ENCODE measurements at places on chromosomes 1 and 21.
A peak's percentile ranks its signal among the peaks of the same experiment; 100 is the strongest.

DNA sequence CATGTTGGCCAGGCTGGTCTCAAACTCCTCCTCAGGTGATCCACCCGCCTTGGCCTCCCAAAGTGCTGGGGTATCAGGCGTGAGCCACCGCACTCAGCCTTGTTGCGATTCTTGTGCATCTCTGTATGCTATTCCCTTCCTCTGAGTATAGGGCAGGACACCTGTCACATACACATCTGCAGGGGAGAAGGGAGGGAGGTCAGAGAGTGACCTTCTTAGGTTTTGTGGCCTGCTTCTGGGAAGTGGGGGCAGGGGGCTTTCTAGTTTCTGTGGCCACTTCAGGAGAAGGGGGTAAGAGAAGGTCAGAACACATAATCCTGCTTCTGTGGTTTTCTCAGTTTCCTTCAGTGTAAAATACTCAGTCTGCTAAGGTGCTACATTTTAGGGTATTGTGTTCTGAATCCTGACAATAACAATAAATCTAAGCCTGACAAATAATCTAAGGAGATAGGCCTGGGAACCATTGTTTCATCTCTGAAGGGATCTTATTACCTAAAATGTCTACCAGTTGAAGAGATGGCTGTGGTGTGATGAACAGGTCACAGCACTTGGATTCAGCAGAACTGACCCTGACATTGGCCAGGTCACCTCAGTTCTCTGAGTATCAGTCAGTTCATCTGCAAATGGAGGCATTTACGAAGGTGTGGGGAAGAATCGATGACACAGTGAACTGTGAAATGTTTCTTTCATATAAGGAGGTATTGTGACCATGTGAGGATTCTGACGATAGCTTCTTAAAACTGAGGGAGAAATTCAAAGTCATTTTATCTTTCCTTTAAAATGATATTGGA, 212.6 kb upstream of the L1TD1 start:
- no peak for DNase-seq

GRCh38 chr1:24762133-24762676, 17.0 kb downstream of the CLIC4 start:
- no peak for DNase-seq

DNA sequence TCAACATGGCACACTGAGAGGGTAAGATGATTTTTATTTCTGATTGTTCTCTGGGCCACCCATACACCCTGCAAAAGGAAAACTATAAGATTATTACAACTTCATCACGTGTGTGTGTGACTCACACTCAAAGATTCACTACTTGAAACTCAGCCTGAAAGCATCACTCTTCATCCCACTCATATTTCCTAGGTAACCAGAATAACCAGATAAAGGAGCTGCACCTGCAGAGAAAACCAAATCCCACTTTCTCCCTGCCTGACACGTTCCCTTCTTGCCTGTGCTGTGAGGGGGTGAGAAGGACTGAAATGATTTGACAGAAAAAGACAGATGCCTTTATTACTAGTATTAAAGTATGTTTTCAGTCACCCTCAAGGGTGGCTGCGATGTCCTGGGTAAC, 131.6 kb downstream of the TGFBR3 start:
- no peak for DNase-seq

- DNase-seq: no peak
These were observed 78.7 kb upstream of the COG2 start for GRCh38 chr1:230563591-230563990.

GRCh38 chr1:212482006-212482636, 49.4 kb downstream of the NENF start:
- no peak for DNase-seq

DNA sequence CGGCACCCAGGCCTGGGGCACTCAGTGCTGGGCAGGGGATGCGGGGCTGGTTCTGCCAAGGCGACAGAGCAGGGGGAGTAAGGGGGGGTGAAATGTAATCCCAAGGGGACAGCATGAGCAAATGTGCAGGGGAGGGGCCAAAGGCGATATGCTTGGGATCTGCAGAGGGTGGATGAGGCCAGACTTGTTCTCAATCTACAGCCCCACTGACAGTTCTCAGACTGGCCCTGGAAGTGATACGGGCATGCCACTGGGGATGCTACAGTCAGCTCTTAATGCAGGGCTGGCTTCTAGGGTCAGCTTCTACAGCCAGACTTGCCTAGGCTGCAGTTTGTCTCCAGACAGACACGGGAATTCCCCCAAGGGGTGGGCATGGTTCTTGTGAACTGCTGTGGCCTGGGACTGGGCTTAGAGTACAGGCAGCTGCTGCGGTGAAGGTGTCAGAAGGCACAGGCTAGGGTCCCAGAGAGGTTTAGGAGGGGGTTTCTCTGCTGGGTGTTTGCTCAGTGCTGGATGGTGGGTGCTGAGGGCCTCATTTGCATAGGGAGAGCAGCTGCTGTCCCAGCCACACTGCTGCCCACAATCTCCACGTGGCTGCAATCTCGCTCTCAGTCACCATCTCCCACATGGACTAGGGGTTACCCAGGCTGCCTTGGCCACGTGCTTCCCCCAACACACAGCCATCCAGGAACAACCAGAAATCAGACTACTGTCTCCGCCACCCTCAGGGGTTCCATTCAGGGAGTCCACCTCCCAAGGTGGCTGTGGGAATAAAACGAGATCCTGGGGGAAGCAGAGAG, 190.1 kb downstream of the HIVEP3 start:
- DNase-seq: peak; percentile 83

- DNase-seq: no peak
These were observed 64.7 kb upstream of the MACF1 start for GRCh38 chr1:39139723-39140360.

DNA sequence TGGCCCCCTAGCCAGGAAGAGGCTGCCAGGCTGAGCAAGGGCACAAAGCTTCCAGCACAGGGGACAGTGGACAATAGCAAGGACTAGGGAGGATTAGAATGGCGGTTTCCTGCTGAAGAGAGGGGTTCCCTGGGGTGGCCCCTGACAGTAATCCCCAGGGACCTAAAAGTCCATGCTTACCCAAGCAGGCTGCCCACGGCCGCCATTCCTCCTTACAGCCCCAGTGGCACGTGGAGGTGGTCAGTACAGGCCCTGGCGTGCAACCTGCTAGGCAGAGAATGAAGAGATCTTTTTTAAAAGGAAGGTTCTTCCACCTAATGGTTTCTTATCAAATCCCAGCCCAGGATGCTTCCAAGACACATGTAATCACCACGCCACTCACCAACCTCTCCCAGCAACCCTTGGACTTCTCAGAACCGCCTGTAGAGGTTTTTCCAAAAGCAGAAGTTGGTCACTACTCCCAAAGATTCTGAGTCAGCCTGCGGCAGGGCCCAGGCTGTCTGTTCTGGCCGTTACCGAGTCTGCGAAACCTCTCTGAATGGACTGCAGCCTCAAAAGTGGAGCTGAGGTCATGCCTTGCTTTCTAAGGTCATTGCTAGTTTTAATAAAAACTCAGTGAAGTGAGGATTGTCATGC, 926 bp downstream of the MRPL55 start:
- DNase-seq: no peak

- no peak for DNase-seq
These were observed 18.1 kb upstream of the USP24 start for GRCh38 chr1:55233145-55233777.

DNA sequence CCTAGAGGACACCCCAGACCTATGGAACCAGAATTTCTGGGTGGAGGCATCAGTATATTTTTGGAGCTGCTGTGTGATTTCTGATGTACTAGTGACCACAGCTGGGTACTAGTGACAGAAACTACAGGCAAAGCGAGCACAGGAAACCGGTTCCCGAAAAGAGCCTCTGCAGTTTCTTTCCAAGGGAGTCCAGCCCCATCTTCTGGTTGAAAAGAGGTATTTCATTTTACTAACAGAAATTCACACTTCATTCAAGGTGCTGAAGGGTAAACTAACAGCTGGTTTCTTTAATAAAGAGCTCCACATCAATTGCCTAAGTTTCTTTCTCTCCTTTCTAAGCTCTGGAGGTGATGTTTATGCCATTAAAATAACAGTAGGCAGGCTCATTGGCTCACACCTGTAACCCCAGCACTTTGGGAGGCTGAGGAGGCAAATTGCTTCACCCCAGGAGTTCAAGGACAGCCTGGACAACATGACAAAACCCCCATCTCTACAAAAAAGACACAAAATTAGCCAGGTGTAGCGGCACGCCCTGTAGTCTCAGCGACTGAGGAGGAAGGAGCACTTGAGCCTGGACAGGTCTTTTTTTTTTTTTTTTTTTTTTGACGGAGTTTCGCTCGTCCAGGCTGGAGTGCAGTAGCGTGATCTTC, 22.0 kb downstream of the THAP3 start:
- DNase-seq: no peak

- DNase-seq: no peak
These were observed 1.3 kb upstream of the FGGY start for GRCh38 chr1:59295618-59296017.

GRCh38 chr1:101285922-101286570, 49.2 kb downstream of the S1PR1 start:
- no peak for DNase-seq

- no peak for DNase-seq
These were observed 19.3 kb downstream of the SERTAD4 start for GRCh38 chr1:210251680-210252490.

DNA sequence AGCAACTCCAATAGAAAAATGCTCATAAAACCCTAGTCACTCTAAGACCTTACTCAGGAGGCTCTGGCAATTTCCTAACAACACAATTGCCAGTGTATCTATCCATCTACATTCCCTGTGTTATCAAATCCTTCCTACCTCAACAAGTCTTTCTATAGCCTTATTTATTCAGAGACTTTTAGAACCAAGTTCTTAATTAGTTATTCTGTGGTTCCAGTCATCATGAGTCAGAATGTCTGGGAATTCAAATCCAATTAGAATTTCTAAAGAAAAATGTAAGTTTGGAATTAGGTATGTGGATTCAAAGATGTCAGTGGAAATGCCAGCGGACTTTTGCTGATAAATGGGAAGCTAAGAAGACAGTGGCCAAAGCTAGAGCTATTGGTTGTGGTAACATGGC, 302.6 kb upstream of the C1orf87 start:
- no peak for DNase-seq

GRCh38 chr1:67029472-67029871, 24.5 kb downstream of the SLC35D1 start:
- no peak for DNase-seq

GRCh38 chr1:83011265-83011664, 987.7 kb downstream of the TTLL7 start:
- no peak for DNase-seq

DNA sequence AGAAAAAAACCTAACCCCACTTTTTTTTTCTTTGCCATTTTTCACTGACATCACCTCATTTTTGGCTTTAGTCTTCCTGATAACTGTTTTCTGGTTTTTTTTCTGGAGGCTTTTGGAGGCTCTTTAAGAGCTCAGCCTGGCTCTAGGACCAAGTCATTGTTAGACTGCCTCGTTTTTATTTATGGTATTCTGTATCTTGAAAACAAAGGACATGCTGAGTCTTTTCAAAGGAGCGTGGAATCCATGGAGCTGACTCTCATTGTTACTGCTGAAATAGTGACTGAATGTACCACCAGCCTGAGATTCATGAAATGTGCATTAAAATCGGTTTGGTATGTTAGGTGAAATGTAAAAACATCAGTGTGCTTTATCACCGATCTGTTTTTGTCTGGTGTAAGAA, 28.0 kb downstream of the RASAL2 start:
- no peak for DNase-seq

DNA sequence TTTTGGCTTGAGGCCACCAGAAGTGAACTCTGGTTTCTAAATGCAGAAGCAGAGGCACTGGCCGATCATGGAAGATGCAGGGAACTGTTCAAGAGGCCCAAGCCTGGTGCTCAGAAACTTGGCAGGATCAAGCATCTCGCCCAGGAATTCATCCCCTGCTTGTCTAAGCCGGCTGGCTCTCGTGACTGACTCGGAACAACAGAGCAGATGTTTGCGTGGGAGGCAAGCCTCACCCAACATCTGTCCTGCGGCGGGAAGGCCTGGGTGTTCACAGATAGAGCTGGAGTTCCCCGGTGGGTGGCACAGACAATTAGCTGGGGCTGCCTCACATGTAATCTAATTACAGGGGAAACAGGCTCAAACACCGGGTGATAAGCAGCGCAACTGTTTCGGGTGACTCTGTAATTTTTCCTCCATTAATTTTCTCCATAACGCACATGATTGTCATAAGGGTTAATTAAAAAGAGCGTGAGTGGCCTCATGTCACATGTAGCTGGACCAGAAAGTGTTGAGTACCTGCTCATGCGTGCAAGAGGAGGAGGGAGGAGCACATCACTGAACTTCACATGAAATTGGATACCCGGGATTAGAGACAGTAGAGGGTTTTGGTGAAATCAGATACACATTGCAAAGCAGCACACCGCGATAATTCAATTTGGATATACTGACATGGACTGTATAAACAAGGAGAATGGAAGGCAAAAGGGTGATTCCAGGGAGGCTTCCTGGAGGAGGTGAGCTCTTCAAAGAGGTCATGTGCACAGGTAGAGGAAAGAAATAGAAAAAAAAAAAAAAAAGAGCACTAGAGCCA, 180.0 kb downstream of the ETS2 start:
- peak; percentile 18 for DNase-seq
